ENCODE measurements at places on chromosomes 7 and 10.

- peaks cover 10% of the 10 kb centered on the region for H3K27me3 ChIP-seq
- peaks cover 33% of the 10 kb centered on the region for H3K4me1 ChIP-seq
- no peak for DNase-seq
- H3K27ac ChIP-seq = no peak overlapping the region
- no peak overlapping the region for H3K4me3 ChIP-seq
Measured at GRCh38 chr7:36600869-36601530, 123.3 kb downstream of the AOAH start.

- H3K27me3 ChIP-seq = no peaks in the 10 kb centered on the region
- peaks cover 18% of the 10 kb centered on the region for H3K4me1 ChIP-seq
- peaks cover 36% of the 10 kb centered on the region for H3K36me3 ChIP-seq
- no peak overlapping the region for H3K4me3 ChIP-seq
- DNase-seq = no peak
Measured at GRCh38 chr7:134448356-134449229, 10.3 kb downstream of the AKR1B1 start.

DNA sequence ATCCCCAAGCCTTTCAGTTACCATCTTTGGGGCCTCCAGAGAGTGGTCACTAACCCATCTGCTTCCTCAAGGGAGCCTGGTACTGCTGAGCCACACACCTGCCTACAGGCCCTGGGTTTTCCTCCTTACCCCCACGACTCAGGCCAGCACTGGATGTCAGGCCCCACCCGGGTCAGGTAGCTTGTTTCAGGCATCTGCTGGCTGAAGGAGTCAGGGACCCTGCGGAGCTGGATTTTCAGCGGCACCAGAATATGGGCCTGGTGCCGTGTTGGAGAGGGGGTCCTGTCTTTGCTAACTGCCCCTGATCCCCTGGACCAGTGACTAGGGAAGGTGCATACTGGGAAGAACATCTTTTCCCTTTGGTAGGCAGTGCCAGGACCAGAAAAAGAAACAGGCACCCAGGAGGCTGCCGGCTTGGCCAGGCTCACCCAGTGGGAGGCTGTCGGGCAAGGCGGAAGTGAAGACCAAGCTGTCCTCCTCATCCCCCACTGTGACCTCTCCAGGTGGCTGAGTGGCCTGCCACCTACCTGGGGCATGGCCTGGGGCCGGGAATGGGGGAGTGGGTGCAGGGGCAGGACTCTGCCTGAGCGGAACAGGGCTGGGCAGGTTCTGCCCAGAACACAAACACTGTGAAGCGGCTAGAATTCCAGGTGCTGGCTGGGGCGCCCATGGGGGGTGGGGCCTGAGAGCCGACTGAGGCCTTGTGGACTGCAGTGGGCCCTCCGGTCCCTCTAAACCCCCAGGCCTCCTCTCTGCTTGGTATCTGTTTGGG lies 12.4 kb upstream of the SAMD8 start:
- no peak for DNase-seq
- H3K27ac ChIP-seq = no peak overlapping the region
- H3K4me3 ChIP-seq = no peak overlapping the region
- H3K36me3 ChIP-seq = no peaks in the 10 kb centered on the region

- H3K27me3 ChIP-seq = peaks cover 95% of the 10 kb centered on the region
- H3K4me1 ChIP-seq = peaks cover 21% of the 10 kb centered on the region
- no peak overlapping the region for H3K27ac ChIP-seq
- H3K36me3 ChIP-seq = no peaks in the 10 kb centered on the region
- no peak overlapping the region for H3K4me3 ChIP-seq
Measured at GRCh38 chr7:20784388-20785156, 2.1 kb downstream of the SP8 start.

DNA sequence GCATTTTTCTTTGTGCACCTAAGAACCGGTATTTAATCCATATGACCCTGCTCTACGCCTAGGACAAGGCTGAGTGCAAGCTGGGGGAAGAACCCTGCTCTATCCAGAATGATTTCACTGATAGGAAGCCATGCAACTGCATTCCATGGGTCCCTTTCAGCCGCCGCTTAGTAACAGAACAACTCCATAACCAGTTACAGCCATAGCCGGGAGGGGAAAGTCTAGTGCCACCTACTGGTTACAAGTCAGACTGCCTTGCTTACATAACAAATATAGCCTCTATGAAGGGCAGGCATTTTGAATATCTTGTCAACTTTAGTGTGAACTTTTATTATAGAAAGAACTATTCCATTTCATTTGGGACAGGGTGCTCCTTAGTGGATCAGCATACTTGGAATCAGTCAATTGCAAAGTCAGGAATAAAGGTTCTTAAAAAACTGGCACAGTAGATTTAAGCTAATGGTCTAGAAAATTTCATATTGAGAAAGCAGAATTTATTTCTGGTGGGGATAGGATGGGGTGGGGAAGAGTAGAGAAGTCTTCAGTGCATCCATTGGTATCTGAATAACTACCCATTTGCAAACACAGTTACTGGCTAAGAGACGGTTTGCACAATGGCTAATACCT lies 521.7 kb downstream of the ADRA2A start:
- H3K4me3 ChIP-seq = no peak overlapping the region
- peak; percentile 68 for DNase-seq
- H3K4me1 ChIP-seq = no peaks in the 10 kb centered on the region
- H3K27ac ChIP-seq = no peak overlapping the region
- no peaks in the 10 kb centered on the region for H3K36me3 ChIP-seq

DNA sequence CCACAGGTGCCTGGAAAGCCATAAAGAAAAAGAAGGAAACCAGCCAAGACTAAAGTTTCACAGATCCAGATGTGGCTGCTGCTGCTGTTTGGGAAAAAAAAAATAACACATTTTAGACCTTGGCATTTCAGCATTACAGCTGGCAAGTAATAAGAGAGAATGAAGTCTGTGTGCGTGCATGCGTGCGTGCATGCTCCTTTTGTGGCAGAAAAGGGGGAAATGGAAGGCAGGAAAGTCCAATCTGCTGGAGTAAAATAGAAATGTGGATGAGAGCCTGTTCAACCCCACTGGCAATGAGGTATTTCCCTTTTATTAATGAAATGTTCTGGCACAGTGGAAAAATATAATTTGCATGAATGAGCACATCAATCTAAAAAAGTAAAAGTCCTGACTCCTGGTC lies 137.0 kb upstream of the SEMA3A start:
- DNase-seq = no peak
- H3K4me1 ChIP-seq = peaks cover 13% of the 10 kb centered on the region
- no peaks in the 10 kb centered on the region for H3K27me3 ChIP-seq

DNA sequence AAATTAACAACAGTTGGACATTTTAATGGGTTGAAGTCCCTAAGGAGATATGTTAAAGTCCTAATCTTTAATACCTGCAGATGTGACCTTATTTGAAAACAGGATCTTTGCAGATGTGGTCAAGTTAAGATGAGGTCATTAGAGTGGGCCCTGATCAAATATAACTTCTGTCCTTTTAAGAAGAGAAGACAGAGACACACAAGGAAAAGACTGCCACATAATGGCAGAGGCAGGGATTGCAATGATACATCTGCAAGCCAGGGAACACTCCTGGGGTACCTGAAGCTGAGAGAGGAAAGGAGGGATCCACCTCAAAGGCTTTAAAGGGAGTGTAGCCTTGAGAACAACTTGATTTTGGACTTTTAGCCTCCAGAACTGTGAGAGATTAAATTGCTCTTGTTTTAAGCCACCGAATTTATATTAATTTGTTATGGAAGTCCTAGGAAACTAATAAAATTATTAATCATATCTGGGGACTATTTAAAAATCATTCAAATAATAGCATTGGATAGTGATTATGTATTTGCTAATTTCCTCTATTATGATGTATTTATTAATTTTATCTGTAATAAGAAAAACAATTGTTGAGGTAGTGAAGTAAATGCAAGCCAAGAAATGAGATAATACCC lies 700.0 kb upstream of the PCDH15 start:
- H3K27ac ChIP-seq = no peak overlapping the region
- no peaks in the 10 kb centered on the region for H3K36me3 ChIP-seq
- no peak for DNase-seq
- H3K4me1 ChIP-seq = peaks cover 5% of the 10 kb centered on the region
- no peaks in the 10 kb centered on the region for H3K27me3 ChIP-seq
- no peak overlapping the region for H3K4me3 ChIP-seq

GRCh38 chr7:55244006-55244745 lies 121.0 kb upstream of the LANCL2 start:
- H3K4me1 ChIP-seq = no peaks in the 10 kb centered on the region
- H3K4me3 ChIP-seq = no peak overlapping the region
- DNase-seq = no peak
- no peaks in the 10 kb centered on the region for H3K36me3 ChIP-seq
- H3K27me3 ChIP-seq = peaks cover 7% of the 10 kb centered on the region

DNA sequence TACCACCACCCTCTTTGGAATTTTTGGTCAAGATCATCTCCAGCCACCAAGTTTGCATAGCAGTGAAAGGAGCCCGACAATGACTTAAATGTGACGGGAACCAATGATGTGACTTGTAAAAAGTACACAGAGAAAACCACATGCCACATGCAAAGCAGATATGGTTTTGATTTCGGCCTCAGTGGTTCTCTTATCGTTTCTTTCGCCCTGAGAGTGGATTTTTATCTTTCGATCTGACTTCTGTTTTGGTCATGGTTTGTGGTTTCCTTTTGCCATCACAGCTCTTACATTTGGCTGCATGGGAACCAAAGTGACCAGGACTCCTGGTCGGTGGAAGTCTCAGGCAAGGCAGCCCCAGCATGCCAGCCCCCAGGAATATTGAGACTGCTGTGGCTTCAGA lies 31.5 kb downstream of the TCF7L2 start:
- peak overlapping the region; percentile 59 for H3K27ac ChIP-seq
- no peak for DNase-seq
- no peak overlapping the region for H3K4me3 ChIP-seq
- H3K36me3 ChIP-seq = peaks cover 6% of the 10 kb centered on the region

DNA sequence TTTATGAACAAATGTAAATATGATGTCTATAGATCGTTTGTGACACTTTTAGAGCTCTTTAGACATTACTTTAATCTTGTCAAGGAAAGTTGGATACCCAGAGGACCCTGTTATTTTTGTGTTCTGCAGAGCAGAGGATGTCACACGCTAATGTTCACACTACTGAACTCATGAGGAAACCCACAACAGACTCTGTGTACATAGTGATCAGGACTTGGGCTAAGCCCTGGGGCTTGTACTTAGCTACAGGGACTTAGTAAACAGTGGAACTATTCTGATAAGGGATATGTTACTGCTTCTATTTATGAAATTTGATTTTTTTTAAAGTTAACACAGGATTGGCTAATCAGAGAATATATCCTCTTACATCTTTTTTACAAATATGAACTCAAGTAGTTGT lies 36.1 kb upstream of the ZNF518A start:
- peaks cover 29% of the 10 kb centered on the region for H3K27me3 ChIP-seq
- H3K27ac ChIP-seq = no peak overlapping the region
- H3K4me1 ChIP-seq = no peaks in the 10 kb centered on the region
- no peak overlapping the region for H3K4me3 ChIP-seq
- H3K36me3 ChIP-seq = no peaks in the 10 kb centered on the region

- no peak for DNase-seq
- H3K27ac ChIP-seq = no peak overlapping the region
- peaks cover 8% of the 10 kb centered on the region for H3K4me1 ChIP-seq
- H3K27me3 ChIP-seq = no peaks in the 10 kb centered on the region
- H3K36me3 ChIP-seq = no peaks in the 10 kb centered on the region
Measured at GRCh38 chr7:45872116-45873034, 507 bp downstream of the CCDC201 start.

GRCh38 chr7:31382722-31383121 lies 42.2 kb upstream of the NEUROD6 start:
- peaks cover 10% of the 10 kb centered on the region for H3K4me1 ChIP-seq
- DNase-seq = no peak
- H3K27me3 ChIP-seq = no peaks in the 10 kb centered on the region
- H3K27ac ChIP-seq = no peak overlapping the region

GRCh38 chr10:96096958-96097357 lies 33.1 kb upstream of the ZNF518A start:
- H3K27me3 ChIP-seq = peaks cover 35% of the 10 kb centered on the region
- H3K4me1 ChIP-seq = no peaks in the 10 kb centered on the region
- no peak overlapping the region for H3K4me3 ChIP-seq
- no peak for DNase-seq

GRCh38 chr10:48286356-48286755 lies 11.9 kb upstream of the FRMPD2 start:
- no peak overlapping the region for H3K4me3 ChIP-seq
- no peaks in the 10 kb centered on the region for H3K36me3 ChIP-seq
- no peak overlapping the region for H3K27ac ChIP-seq
- H3K4me1 ChIP-seq = peaks cover 23% of the 10 kb centered on the region
- H3K27me3 ChIP-seq = peaks cover 8% of the 10 kb centered on the region

- no peaks in the 10 kb centered on the region for H3K36me3 ChIP-seq
- no peak overlapping the region for H3K27ac ChIP-seq
- no peak for DNase-seq
- H3K4me1 ChIP-seq = no peaks in the 10 kb centered on the region
- peaks cover 1% of the 10 kb centered on the region for H3K27me3 ChIP-seq
- no peak overlapping the region for H3K4me3 ChIP-seq
Measured at GRCh38 chr7:43856996-43857395, 12.3 kb downstream of the MRPS24 start.

DNA sequence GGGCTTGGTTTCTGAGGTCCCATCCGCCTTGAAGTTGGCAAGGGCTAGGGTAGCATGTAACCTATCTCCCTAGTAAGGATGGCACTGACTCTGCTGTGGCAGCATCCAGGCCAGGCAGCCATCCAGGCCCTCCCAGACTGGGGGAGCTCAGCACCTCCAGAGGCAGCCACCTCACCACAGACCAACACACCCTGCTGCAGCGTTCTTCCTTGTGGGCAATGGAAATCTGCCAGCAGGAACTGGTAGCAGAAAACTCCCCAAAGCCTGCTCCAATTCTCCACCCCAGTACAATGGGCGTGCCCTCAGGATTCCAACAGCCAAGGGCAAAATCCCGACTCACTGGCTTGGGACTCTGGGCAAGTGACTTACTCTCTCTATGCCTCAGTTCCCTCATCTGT lies 27.5 kb downstream of the DLG5 start:
- peak overlapping the region; percentile 69 for H3K27ac ChIP-seq
- H3K4me3 ChIP-seq = no peak overlapping the region
- no peaks in the 10 kb centered on the region for H3K36me3 ChIP-seq

DNA sequence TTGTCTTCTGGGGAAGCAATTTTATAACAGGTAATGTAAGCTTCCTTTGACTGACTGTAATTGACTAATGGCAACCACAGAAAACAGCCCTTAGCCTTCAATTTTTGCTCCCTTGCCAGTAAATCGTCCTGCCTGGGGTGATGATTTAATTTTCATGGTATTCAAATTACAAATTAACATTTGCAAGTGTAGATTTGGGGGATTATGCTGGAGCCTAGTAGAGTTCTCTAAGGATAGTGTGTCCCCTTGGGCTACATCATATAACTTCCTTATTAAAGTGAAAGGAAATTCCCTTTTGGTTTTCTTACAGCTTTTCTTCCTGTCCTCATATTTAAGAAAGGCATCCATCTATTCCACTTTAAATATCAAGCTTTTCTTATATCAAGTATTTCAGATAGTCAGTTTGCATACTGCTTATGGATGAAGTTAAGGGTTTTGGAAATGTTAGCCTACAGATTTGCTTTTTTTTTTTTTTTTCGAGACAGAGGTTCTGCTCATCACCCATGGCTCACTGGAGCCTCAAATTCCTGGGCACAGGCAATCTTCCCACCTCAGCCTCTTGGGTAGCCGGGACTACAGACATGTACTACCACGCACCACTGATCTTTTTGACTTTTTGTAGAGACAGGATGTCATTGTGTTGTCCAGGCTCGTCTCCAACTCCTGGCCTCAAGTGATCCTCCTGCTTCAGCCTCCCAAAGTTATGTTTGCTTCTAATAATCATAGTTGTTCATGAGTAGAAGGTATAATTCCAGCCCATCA lies 35.9 kb upstream of the HDAC9 start:
- DNase-seq = no peak
- H3K27ac ChIP-seq = no peak overlapping the region
- H3K4me3 ChIP-seq = no peak overlapping the region
- peaks cover 22% of the 10 kb centered on the region for H3K4me1 ChIP-seq

- DNase-seq = no peak
- peaks cover 34% of the 10 kb centered on the region for H3K4me1 ChIP-seq
Measured at GRCh38 chr10:103679096-103679790, 176.1 kb downstream of the SH3PXD2A start.
